NCI-H345 (cell line): ENCODE measurements at places on chromosomes 4 and X.

- DNase-seq = no peak
These were observed 18.5 kb downstream of the SUV39H1 start for GRCh38 chrX:48715072-48715471.

DNA sequence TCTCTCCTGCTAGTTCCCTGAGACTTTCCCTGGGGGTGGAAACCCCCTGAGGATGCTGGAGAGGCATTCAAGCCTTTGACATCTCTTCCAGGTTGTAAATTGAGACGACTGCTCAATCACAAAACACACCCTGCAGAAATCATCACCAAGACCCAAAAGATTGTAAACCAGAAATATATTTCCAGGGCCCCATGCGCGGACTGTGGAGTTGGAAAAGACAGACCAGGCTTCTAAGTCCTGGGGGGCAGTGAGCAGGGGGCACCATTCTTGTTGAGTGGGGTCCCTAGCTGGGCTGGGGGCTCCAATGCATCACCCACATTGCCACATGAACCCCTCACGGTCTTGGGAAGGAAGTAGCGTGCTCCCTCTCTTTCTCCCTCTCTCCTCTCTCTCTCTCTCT lies 87.9 kb upstream of the C4orf50 start:
- DNase-seq = no peak

DNA sequence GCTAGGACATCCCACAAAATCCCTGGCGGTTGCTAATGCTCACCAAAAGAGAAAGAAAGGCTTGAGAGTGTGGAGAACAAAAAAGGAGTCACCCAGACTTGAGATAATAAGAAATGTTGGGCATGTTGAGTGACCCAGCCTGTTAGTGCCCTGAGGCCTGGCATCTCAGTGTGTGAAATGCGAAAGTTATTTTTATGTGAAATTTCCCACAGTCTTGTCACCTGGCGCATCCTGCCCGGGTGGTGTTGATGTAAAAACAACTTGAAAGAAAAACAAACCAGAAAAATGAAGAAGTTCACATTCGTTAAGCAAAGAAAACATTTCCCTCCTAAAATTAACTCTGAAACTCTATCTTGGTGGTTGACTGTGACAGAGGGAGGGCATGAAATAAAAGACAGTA lies 495.2 kb downstream of the MID1IP1 start:
- no peak for DNase-seq

DNA sequence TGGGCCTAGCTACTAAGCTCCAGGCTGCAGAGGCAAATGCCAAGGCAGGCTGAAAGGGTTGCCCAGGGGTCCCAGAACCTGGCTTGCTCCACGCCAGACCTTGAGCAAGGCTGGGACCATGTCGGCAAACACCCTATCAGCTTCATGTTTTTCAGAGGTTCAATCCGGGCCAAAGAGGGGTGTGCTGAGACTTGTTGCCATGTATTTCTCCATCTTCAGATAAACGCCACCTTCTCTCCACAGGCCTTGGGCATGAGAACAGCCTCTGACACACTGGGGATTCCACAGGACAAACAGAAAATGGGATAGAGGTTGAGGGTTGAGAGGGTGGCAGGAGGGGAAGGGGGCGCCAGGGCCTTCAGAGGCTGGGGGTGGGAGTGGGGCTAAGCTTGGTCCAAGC lies 8.6 kb downstream of the PJA1 start:
- no peak for DNase-seq

DNA sequence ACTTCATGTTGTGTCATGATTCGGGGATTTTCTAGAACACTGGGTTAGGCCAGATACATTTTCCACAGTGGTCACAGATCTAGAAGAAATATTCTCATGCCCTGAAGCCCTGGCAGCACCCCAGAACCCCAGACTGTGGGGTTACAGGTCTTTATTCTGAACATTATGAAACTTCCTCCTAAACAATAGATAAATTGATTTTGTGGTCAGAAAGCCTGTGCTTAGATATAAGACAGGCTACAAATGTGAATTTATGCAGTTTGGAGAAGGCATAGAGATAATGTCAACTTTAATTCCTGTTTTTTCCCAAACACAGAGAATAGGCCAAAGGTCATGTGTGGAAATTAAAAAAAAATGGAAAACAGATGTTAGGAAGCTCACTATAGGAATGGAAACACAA lies 492.9 kb downstream of the SPRY1 start:
- DNase-seq = no peak

DNA sequence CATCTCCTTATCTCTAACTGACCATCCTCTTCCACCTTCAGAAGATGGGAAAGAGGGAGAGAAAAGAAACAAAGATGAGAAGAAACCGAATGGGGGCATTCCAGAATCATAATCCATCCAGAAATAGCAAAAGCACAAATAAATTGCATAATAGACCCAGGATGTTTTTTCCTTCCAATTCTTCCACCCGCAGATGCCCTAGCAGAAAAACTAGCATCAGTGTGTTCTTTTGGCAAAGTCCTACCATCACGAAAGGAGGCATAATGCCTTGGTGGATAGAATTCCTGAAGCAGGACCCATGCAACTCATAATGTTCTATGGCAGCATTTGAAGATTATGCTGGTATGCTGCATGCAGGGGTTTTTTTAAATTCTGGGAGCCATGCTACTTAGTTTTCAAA lies 279.2 kb downstream of the PPP3CA start:
- no peak for DNase-seq
